ENCODE measurements at places on chromosomes 2 and 18.
A peak's percentile ranks its signal among the peaks of the same experiment; 100 is the strongest.

GRCh38 chr2:107137706-107138105 lies 251.7 kb upstream of the ST6GAL2 start:
- DNase-seq: no peak

- DNase-seq: no peak
These were observed 63.9 kb downstream of the ARHGAP15 start for GRCh38 chr2:143193121-143193520.

- DNase-seq: no peak
These were observed 11.0 kb downstream of the EN1 start for GRCh38 chr2:118836411-118836930.

- DNase-seq: no peak
These were observed 9.2 kb upstream of the SP9 start for GRCh38 chr2:174325373-174326160.

GRCh38 chr18:11849841-11850634 lies 1.2 kb upstream of the CHMP1B start:
- peak; percentile 35 for DNase-seq

- no peak for DNase-seq
These were observed 94.9 kb downstream of the SLC4A3 start for GRCh38 chr2:219722276-219722879.

DNA sequence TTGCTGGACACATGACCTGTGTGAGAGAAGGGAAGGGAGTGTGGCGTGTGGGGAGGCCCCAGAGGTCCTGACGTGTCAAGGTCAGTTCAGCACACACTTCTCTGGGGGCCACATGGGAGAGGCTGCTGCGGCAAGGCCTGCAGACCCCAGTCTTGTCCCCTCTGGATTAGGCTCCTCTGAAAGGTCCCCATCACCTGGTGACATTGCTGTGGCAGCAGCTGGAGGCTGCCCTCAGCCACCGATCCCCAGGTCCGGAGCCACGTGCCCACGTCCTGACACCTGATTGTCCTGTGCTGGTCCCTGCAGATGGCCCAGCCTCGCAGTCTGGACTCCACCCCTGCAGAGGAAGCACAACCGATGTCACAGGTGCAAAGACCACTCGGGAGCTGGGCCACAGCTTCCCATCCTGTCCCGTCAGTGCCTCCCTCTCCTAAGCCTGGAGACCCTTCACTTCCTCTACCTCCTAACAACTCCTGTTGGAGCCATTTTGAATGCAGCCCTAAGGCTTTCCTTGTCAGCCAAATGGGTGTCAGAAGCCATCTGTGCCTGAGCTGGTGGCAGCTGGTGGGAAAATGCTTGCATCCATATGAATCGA lies 12.7 kb downstream of the TMEM177 start:
- DNase-seq: no peak

DNA sequence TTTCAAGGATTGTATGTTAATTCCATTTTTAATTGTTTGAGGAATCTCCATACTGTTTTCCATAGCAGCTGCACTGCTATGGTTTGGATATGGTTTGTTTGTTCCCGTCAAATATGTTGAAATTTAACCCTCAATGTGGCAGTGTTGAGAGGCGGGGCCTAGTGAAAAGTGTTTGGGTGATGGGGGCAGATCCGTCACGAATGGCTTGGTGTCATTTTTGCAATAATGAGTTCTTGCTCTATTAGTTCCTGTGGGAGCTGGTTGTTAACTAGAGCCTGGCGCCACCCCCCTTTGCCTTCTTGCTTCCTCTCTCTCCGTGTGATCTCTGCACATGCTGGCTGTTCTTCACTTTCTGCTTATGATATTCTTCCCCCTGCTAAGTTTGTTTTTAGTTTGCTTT lies 71.4 kb upstream of the LDLRAD4 start:
- DNase-seq: no peak

DNA sequence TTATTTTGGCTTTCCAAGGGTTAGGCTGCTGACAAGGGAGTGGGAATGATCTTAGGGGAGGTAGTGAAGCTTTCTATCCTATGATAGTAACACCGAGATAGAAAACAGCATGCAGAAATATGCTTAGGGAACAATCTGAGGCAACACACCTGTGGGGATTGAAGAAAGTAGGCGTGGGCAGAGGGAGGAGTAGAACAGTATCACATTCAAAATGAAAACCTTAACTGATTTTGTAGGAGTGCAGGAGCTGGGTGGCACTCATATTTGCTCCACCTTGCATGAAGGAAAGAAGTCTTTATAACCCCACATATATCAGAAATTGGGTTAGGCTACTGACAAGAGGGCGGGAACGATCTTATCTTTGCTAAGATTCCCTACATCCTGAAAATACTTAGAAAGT lies 762.2 kb upstream of the CNTNAP5 start:
- no peak for DNase-seq

DNA sequence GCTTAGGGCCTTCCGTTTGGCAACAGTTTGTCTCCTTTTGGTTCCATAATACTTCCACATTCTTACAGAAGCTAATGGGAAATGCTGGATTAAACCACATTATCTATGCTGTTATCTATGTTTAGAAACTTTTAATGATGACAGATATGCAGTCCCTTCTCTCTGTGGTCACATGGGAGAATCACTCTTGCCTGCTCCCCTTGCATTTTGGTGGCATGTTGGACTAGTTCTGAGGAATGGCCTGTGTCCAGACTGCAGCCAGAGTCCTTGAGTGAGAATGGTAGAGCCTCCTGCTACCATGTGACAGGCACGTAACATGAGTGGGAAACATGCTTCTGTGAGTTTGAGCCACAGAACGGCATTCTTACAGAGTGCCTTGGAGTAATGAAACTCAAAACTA lies 19.2 kb downstream of the SPTBN1 start:
- DNase-seq: no peak

- DNase-seq: no peak
These were observed 9.6 kb downstream of the HOXD8 start for GRCh38 chr2:176138923-176139660.

DNA sequence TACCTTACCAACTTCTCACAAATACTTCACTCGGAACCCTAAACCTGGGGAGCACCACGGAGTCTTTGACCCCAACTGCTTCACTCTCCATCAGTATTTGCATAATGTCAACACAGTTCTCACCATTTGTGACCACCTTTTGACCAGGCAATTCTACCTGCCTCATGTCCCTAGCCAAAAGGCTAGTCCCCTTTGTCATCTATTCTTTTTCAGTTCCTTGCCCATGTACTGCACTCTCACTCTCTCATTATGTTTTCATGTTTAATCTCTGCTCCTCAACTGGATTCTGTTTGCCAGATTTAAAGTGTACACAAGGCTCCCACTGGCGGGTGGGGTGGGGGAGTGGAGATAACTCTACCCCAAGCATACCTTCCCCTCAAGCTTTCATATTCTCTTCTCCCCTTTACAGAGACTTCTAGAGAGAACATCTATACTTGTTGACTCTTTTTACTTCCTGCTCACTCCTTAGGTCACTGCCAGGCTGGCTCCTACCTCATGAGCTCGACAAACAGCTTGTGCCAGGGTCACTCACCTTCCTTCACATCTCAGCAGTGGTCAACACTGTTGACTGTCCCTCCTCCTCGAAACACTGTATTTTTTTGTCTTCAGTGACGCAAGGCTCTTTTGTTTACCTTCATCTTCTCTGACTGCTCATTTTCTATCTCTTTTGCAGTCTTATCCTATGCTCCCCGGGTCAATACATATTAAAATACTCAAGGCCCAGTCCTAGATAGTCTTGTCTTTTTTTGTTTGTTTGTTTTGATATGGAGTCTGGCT lies 88.7 kb upstream of the MAP4K3 start:
- DNase-seq: no peak

GRCh38 chr2:211923019-211923418 lies 615.6 kb downstream of the ERBB4 start:
- DNase-seq: no peak

DNA sequence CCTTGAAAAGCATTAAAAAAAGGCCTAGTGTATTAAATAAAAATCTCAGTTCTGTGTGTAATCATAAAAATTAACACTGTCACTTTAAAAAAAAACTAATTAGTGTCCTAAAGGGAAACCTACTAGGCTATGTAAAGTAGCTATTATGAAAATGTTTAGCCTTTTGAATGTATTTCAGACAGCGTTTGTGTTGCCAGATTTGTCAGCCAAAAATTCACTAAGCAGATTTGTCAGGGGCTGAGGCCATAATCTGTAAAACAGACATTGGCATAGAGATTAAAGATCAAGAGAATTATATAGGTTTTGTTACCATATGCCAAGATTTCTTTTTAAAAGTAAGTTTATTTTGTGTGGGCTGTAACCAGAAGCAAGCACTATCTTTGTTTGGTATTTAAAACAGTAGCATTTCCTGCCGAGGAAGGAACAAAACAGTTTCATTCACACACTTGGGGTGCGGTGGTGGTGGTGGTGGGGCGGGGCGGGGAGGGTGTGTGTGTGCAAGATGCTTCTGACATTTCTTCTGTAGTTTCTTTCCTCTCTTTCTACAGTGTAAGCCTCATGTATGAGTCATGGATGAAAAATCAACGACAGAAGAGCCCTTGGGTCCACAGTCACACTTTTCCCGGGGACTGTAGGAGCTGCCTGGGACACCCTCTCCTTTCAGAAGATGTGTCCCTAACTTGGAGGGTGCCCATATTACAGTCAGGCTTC lies 328.5 kb upstream of the FANCL start:
- DNase-seq: no peak

- DNase-seq: peak; percentile 61
These were observed 18.2 kb upstream of the PCBP1 start for GRCh38 chr2:70069049-70069448.

- no peak for DNase-seq
These were observed 51.1 kb upstream of the FN1 start for GRCh38 chr2:215487002-215487372.

GRCh38 chr18:24917767-24918166 lies 434.2 kb downstream of the ZNF521 start:
- no peak for DNase-seq
